ENCODE measurements at places on chromosomes 6 and 20. TPM values are rescaled to one million over a fixed set of nuclear protein-coding genes. Genes with fewer than 3 reads are reported as not detected.

DNA sequence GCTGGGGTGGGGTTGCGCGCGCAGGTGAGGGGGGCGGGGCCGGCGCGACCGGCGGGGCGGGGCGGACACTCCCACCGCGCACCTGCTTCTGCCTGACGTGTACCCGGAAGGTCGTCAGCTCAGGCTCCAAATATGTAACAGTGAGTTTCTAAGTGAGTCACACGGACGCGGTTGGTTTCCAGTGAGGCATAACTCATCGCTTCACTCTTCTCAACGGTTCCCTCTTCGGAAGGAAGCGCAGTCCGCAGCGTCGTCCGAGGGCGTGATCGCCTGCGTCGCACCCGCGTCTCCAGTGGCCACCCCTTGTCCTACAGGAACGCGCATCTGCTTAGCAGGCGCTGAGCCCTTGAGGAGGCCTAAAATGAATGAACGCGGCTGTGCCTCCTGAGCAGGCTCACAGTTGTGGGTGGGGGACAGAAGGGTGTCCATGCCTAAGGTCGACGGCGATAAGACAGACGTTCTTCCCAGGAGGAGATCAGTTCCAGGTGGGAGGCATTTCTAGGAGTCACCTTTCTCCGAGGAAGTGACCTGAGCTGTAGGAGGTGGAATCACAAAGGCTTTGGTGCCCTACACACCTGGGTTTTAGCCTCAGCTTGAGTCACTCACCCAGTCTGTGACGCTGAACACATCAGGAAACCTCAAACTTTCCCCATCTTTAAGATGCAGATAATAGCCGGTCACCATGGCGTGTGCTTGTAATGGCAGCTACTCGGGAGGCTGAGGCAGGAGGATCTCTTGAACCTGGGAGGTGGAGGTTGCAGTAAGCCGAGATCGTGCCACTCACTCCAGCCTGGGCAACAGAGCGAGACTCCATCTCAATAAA, 50.9 kb upstream of the EZR start:
- peak overlapping the region; percentile 83 for H3K4me3 ChIP-seq
- peaks cover 14% of the 10 kb centered on the region for H3K4me1 ChIP-seq
- peak overlapping the region; percentile 100 for H3K27ac ChIP-seq
- H3K27me3 ChIP-seq: no peaks in the 10 kb centered on the region
- H3K36me3 ChIP-seq: peaks cover 15% of the 10 kb centered on the region

DNA sequence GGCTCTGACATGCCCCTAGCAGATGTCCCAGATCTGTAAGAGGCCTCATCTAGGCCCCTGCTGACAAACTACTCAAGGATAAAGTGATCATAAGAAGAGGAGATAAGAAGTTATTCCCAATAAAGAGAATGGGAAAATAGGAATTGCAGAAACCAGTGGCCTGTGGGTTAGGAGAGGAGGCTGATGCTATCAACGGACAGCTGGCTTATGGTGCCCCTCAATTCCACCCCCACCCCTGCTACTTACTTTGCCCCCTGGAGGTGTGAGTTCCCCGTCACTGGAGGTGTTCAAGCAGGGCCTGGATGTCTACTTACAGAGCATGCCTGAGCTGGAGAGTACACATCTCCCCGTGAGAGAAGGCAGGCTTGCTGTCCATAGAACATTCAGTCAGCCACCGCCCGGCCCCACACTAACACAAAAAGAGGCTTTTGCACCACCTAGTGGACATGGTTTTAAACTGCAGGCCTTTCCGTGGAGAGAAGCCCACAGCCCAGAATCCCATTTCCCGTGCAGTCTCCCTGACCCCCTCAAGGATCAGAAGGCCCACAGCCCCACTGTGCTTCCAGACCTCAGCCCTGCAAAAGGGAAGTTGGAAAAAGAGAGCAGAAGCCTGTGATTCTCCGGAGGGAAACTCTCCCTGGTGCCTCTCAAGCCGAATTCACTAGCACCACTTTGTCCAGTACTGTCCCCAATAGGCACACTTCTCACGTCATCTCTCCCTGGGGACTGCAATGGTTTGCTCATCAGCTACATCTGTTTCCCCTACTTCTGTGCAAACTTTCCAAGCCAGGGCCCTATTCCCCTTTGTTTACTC, 23.8 kb upstream of the BNIP5 start:
- no peaks in the 10 kb centered on the region for H3K4me1 ChIP-seq
- no peaks in the 10 kb centered on the region for H3K27me3 ChIP-seq
- peak; percentile 84 for DNase-seq
- no peak overlapping the region for H3K27ac ChIP-seq
- H3K4me3 ChIP-seq: no peak overlapping the region

- H3K4me3 ChIP-seq: no peak overlapping the region
- DNase-seq: no peak
- no peaks in the 10 kb centered on the region for H3K27me3 ChIP-seq
- H3K27ac ChIP-seq: no peak overlapping the region
These were observed 95.4 kb downstream of the SLC22A23 start for GRCh38 chr6:3361312-3362037.

- no peak overlapping the region for H3K27ac ChIP-seq
- H3K27me3 ChIP-seq: no peaks in the 10 kb centered on the region
- no peak overlapping the region for H3K4me3 ChIP-seq
These were observed 109.2 kb upstream of the ASF1A start for GRCh38 chr6:118784641-118785164.

Gene SOX18
- total RNA-seq: 0.22 TPM

DNA sequence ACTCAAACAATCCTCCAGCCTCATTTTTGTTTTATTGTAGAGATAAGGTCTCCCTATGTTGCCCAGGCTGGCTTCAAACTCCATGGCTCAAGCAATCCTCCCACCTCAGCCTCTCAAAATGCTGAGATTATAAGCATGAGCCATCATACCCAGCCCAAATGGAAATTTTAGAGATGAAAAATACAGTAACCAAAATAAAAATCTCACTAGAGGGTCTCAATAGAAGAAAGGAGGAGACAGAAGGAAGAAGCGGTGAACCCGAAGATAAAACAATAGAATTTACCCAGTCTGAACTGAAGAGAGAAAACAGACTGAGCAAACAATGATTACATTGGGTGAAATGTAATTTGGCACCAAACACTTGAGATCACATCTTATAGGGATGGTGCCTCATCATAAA, 16.7 kb upstream of the OLIG3 start:
- no peaks in the 10 kb centered on the region for H3K36me3 ChIP-seq
- no peak overlapping the region for H3K4me3 ChIP-seq
- H3K27me3 ChIP-seq: peaks cover 83% of the 10 kb centered on the region
- H3K27ac ChIP-seq: no peak overlapping the region
- no peaks in the 10 kb centered on the region for H3K4me1 ChIP-seq
- DNase-seq: no peak

Gene VGLL2
- not detected for total RNA-seq

Gene C6orf141
- total RNA-seq: 29.9 TPM

DNA sequence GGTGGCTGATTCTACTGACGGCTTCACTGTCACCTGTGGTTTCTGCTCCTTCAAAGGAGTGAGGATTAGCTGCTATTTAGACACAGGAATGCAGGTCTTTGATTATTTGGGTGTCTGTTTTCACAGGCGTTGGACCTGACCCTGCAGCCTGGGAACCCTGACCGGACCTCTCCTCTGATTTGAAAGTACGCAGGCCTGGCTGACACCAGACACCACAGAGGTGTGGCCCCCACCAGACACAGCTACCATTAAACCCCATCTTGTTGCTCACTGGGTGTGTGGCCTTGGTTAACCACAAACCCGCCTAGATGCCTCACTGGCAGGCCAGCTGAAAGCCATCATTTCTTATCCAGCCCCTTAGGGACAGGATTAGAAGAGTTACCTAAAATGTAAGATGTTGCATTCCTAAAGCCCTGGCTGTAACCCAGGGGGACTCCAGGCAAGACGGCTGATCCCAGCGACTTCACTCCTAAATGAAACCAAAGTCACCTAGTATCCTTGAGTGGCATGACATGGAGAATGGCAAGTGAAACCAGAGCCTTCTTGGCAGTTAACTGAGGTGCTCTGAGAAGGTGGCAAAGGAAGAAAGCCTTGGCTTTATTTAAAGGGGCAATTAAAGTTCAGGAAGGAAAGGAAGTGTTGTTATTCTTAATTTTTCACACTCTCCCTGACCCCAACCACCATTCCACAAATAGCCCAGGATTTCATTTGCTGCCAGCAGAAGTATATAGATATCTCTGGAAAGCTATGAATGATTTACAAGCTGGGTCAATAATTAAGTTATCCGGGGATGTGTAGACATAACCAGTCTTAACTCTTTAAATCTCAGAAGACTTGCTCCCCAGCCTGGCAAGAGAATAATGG, 169.9 kb downstream of the QRSL1 start:
- peak overlapping the region; percentile 33 for H3K4me3 ChIP-seq
- peak; percentile 83 for DNase-seq
- no peaks in the 10 kb centered on the region for H3K36me3 ChIP-seq
- H3K4me1 ChIP-seq: peaks cover 22% of the 10 kb centered on the region

DNA sequence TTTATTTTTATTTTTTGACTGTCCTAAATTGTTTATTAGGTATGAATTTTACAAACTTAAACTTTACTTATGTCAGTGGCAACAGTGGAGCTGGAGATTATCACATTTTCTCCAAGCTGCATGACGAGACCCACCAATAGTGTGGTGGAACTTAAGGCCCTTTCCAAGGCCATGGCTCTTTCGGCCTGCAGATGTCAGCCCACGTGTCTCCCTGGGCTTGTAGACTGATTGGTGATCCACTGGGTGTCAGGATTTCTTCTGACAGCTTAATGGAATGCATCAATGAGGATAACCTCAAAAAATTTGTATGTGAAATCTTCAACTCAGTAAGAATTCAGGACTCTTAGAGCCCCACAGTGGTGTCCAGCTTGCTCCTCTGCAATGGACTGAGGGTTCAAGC, 32.3 kb upstream of the OVOL2 start:
- no peaks in the 10 kb centered on the region for H3K27me3 ChIP-seq
- H3K4me3 ChIP-seq: no peak overlapping the region
- H3K27ac ChIP-seq: no peak overlapping the region
- H3K36me3 ChIP-seq: no peaks in the 10 kb centered on the region
- DNase-seq: peak; percentile 5
- peaks cover 5% of the 10 kb centered on the region for H3K4me1 ChIP-seq

- no peak overlapping the region for H3K27ac ChIP-seq
- DNase-seq: no peak
- H3K36me3 ChIP-seq: peaks cover 6% of the 10 kb centered on the region
- no peaks in the 10 kb centered on the region for H3K27me3 ChIP-seq
These were observed 117.8 kb upstream of the NXT1 start for GRCh38 chr20:23232679-23233308.

DNA sequence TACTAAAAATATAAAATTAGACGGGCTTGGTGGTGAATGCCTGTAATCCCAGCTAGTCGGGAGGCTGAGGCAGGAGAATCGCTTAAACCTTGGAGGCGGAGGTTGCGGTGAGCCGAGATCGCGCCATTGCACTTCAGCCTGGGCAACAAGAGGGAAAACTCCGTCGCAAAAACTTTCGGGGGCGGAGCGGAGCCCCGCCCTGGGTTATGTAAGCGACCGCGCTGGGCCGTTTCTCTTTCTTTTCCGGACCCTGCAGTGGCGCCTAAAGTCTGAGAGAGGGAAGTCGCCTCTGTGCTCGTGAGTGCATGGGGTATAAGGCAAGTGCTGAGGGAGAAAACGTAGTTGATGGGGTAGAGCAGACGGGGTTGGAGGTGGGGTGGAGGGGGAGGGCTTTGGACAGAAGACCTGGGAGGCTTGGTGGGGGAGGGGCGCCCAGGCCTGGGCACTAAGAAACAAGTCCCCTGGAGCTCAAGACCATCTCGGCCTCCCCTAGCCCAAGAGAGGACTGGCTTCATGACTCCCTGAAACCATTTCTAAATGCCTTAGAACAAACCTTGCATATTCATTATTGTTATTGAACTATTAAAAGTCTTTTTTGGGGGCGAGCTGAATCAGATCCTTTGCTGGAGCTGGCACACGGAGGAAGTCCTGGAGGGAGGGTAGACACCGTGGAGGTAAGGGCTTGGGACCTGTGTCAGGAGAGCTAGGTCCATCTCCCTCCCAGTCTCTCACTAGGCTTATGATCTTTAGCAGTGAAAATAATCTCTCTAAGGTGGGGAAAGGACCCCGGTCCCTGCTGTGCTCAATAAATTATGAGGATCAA, 2.7 kb upstream of the MICA start:
- DNase-seq: peak; percentile 74
- H3K36me3 ChIP-seq: peaks cover 15% of the 10 kb centered on the region
- H3K4me3 ChIP-seq: peak overlapping the region; percentile 73
- peak overlapping the region; percentile 83 for H3K27ac ChIP-seq

DNA sequence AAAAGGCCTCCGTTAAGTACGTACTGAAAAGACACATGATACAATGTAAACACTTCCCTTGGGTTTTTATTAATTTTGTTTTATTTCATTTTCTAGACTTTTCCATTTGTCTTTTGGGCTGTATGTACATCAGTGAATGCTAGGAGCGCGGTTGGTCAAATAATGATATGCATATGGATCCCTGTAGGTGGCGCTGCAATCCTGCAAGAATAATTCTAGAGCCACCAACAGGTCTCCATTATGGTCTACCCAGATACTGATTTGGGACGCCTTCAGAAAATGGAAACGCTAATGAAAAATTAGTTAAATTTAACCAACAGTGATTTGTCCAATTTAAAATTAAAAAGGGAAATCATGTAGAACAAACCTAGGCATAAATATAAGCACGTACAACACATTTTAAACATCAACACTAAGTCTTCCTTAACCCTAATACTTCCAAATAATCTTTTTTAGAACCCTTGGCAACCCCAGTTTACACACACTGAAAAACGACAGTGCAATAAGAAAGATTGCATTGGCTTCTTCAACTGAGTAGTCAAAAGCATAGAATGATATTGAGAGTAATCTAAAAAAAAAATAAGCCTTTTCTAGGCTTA, 433.5 kb downstream of the RFPL4B start:
- H3K4me1 ChIP-seq: no peaks in the 10 kb centered on the region
- DNase-seq: peak; percentile 88
- H3K27ac ChIP-seq: no peak overlapping the region
- no peak overlapping the region for H3K4me3 ChIP-seq
- no peaks in the 10 kb centered on the region for H3K27me3 ChIP-seq

DNA sequence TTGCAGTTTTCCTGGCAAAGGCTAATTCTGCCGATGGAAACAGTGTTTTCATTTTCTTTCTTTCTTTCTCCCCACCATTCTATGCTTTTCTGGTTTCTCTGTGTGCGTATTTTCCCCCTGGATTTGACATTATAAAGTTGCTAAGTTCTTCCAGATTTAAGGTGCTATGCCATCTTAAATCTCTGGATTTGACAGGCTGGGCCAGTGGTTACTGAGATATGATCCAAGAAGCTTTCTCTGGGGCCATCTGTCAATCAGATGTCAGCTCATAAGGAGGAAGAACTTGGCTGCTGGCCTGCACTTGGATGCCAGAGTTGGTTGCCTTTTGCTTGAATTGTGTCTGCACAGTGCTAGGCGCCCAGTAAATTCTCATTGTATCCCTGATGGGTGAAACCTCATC, 39.7 kb downstream of the SLC2A10 start:
- H3K36me3 ChIP-seq: no peaks in the 10 kb centered on the region
- no peak for DNase-seq
- no peak overlapping the region for H3K4me3 ChIP-seq
- H3K27ac ChIP-seq: no peak overlapping the region

- no peak overlapping the region for H3K27ac ChIP-seq
- H3K4me3 ChIP-seq: no peak overlapping the region
- H3K36me3 ChIP-seq: no peaks in the 10 kb centered on the region
- no peaks in the 10 kb centered on the region for H3K27me3 ChIP-seq
- no peak for DNase-seq
These were observed 47.3 kb upstream of the LRFN2 start for GRCh38 chr6:40634429-40634828.

Gene LY6G6D
- not detected for total RNA-seq

- no peaks in the 10 kb centered on the region for H3K27me3 ChIP-seq
- H3K27ac ChIP-seq: no peak overlapping the region
- no peak for DNase-seq
These were observed 903.1 kb downstream of the PHF3 start for GRCh38 chr6:64538722-64539121.

Gene TAP1
- 32.3 TPM for total RNA-seq

- H3K36me3 ChIP-seq: no peaks in the 10 kb centered on the region
- H3K4me1 ChIP-seq: no peaks in the 10 kb centered on the region
- H3K4me3 ChIP-seq: no peak overlapping the region
- H3K27ac ChIP-seq: no peak overlapping the region
- H3K27me3 ChIP-seq: no peaks in the 10 kb centered on the region
These were observed 20.5 kb upstream of the TBC1D32 start for GRCh38 chr6:121354764-121355163.
